ENCODE measurements at places on chromosomes 12 and 14.

DNA sequence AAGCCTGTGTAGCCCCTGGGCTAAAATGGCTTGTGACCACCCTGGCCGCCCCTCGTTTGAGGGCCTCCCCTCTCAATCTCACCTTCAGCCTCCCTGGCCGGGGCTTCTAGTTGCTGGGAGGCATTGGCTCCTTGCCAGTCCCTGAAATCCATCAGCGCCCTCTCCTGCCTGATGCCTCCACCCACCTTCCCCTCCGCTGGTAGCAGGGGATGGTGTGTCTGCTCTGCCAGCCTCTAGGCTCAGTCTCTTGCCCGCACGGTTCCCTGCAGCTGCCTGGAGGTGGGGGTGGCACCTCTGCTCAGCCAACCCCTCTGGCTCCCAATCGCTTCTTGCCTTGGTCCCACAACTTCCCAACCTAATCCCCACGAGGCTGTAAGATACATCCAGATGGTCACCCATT, 167.9 kb downstream of the PHETA1 start:
- ATAC-seq = peak; percentile 41

DNA sequence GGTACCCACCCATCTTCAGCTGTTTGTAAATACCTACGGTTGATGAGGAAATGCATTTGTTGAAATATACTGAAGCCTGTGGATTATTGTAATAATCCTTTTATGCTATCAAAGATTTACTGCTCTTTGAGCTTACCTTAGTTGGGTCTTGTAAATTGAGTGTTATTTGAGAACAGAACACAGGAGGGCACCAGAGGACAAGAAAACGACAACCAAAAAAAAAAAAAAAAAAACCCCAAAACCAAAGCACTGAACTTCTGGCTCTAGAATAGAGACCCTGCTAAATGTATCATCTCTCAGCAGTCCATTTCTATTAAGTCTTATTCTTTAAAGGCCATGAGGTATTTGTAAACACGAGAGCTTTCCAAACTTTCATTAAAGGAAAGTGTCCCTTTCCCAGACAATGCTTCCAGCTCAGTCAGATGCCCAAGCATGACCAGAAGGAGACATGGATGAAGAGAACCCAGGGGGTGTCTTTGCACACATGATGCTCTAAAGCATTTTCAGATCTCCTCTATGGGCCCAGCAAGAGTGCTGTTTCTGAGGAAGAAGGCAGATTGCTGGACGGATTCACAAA, 763.9 kb downstream of the NRXN3 start:
- ATAC-seq = no peak

DNA sequence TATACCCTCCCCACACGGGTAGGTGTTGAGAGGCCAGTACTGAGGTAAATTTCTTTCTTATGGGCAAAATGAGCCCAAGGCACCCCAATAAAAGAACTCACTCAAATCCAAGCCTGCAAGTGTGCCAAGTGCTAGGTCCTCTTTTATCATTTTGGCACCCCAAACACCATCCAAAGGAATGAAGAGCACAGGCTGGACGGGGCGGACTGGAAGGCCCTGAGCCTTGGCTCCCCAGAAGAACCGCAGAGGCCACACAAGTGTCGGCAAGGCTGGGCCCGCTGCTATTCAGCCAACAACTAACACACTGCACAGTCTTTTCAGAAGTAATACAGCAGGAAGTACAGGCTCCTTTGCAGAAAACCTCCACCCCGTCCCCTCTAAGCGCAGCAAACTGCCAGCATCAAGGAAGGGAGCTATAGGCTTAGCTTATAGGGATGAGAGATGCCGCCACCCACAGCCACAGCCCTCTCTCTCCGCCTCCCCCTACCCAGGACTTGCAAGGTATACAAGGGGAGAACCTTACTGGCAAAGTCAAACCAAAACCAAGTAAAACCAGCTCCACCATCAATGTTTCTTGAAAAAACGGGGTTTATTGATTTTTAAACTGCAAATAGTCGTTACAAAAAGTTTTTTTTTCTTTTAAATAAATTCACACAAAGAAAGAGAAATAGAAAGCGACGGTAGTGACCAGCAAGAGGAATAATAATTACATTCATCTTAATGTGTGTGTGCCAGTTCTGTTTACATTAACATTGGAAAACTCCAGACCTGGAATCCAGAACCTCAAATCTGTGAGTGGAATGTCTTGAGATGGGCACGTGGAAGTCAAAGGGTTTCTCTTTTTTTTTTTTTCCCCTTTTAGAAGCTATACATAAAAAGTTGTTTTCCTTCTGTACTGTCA, 5.5 kb downstream of the ZFP36L1 start:
- ATAC-seq = no peak

GRCh38 chr12:81021834-81022233, 56.0 kb upstream of the ACSS3 start:
- no peak for ATAC-seq

DNA sequence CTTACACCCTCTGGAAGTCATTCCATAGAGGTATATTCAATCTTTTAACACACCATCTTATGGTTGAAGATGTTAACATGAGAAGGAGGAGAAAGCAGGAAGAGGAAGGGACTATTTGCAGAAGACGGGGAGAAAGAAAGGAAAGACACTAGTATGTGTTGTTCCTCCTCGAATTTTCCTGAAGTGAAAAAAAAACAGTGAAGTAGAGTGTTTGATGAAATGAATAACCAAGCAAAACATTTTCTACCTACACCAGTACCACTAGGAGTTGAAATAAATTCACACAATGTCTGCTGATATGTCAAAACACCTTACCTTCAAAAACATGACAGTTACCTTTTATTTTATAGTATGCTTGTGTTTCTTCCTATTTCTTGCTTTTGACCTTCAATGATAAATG, 1.4 kb upstream of the CNOT2 start:
- ATAC-seq = no peak

- no peak for ATAC-seq
Measured at GRCh38 chr14:80078501-80078900, 132.8 kb downstream of the DIO2 start.

All from motor neuron (in vitro differentiated cells).